Right renal cortex interstitium (tissue), 3 donors: ENCODE measurements at places on chromosomes 16 and 17. TPM values are rescaled to one million over a fixed set of nuclear protein-coding genes. Genes with fewer than 3 reads are reported as not detected.

The VASN gene
- 31.7 TPM for polyA plus RNA-seq

The TP53TG3B gene
- not detected for polyA plus RNA-seq

The CDH5 gene
- polyA plus RNA-seq: 63.3 TPM

The KREMEN2 gene
- 1.00 TPM for polyA plus RNA-seq

The CHST6 gene
- 0.78 TPM for polyA plus RNA-seq

The GRAP gene
- polyA plus RNA-seq: 5.0 TPM

The KRTAP2-3 gene
- polyA plus RNA-seq: not detected

The TNP2 gene
- polyA plus RNA-seq: not detected

The TTLL6 gene
- polyA plus RNA-seq: 0.40 TPM

The TPSAB1 gene
- polyA plus RNA-seq: not detected

The TPSB2 gene
- polyA plus RNA-seq: not detected

The KRTAP4-3 gene
- polyA plus RNA-seq: not detected

The NPIPA3 gene
- 7.4 TPM for polyA plus RNA-seq
